Esophagus muscularis mucosa (tissue), 4 donors: ENCODE measurements at places on chromosomes 3 and 15. TPM values are rescaled to one million over a fixed set of nuclear protein-coding genes. Genes with fewer than 3 reads are reported as not detected.

DNA sequence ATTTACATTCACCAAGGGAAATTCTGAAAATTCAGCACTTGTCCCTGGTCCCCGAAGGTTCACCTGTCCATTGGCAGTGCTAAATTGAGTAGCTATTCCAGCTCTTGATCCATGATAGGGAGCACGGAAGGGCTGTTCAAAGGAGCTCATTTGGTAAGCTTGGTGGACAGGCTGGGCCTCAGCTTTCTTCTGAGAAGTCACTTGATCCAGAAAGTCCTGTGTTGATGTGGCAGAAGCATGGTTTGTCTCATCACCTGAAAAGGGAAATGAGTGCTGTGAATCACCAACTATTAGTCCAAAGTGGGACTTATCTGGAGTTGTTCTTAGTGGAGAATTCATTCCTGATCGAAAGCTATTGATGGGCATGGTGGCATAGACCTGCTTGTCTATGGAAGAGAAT is 19.9 kb upstream of the SLC12A8 start:
- no peak overlapping the region for H3K27ac ChIP-seq
- DNase-seq = no peak
- H3K4me3 ChIP-seq = no peak overlapping the region
- no peaks in the 10 kb centered on the region for H3K27me3 ChIP-seq

TM2D3 gene
- 37.9 TPM for total RNA-seq

DNA sequence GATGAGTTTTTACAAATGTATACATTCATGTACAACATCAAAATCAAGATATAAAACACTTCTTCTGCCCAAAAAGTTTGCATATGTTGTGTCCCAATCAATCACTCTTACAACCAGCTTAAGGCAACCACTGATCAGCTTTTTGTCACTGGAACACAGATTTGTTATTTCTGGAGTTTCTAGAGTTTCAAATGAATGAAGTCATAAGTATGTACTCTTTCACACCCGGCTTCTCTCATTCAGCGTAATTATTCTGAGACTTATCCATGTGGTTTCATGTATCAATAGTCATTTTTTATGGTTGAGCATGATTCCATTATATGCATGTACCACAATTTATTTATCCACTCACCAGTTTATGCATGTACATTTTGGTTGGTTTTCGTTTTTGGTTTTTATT is 53.0 kb upstream of the CORO2B start:
- no peaks in the 10 kb centered on the region for H3K4me1 ChIP-seq
- no peak overlapping the region for H3K4me3 ChIP-seq
- no peaks in the 10 kb centered on the region for H3K36me3 ChIP-seq
- DNase-seq = no peak

DNA sequence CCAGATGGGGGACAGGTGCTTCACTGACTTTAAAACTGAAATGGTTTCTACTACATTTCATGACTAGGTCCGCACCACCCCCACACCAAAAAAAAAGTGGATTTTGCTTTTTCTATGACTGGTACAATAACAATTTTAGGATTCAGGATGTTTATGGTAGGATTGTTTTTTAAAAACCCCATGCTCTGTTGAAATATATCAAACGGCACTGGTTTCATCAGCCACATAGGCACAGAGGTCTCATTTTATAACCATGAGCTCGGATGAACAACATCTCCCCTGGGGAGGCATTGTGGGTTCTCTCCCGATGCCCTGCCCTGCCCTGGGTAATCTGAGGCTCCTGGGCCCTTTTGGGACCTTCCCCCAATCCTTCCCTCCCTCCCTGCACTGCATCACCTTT is 202.7 kb upstream of the KBTBD8 start:
- no peaks in the 10 kb centered on the region for H3K36me3 ChIP-seq
- H3K27me3 ChIP-seq = no peaks in the 10 kb centered on the region
- H3K4me3 ChIP-seq = no peak overlapping the region
- H3K4me1 ChIP-seq = peaks cover 10% of the 10 kb centered on the region
- no peak overlapping the region for H3K27ac ChIP-seq

- no peaks in the 10 kb centered on the region for H3K36me3 ChIP-seq
- no peak for DNase-seq
- peaks cover 31% of the 10 kb centered on the region for H3K4me1 ChIP-seq
- H3K4me3 ChIP-seq = no peak overlapping the region
- H3K27me3 ChIP-seq = peaks cover 38% of the 10 kb centered on the region
Observed at GRCh38 chr3:183182073-183182472, 19.5 kb upstream of the LAMP3 start.

GRCh38 chr3:192482391-192482790 is 244.9 kb downstream of the FGF12 start:
- no peaks in the 10 kb centered on the region for H3K4me1 ChIP-seq
- H3K36me3 ChIP-seq = no peaks in the 10 kb centered on the region
- DNase-seq = no peak
- no peak overlapping the region for H3K27ac ChIP-seq
- no peak overlapping the region for H3K4me3 ChIP-seq
- no peaks in the 10 kb centered on the region for H3K27me3 ChIP-seq

COL6A6 gene
- total RNA-seq = 0.17 TPM

- no peaks in the 10 kb centered on the region for H3K36me3 ChIP-seq
- no peak overlapping the region for H3K27ac ChIP-seq
- H3K27me3 ChIP-seq = no peaks in the 10 kb centered on the region
- no peak for DNase-seq
- no peak overlapping the region for H3K4me3 ChIP-seq
Observed at GRCh38 chr3:157956850-157957249, 149.4 kb downstream of the SHOX2 start.

DNA sequence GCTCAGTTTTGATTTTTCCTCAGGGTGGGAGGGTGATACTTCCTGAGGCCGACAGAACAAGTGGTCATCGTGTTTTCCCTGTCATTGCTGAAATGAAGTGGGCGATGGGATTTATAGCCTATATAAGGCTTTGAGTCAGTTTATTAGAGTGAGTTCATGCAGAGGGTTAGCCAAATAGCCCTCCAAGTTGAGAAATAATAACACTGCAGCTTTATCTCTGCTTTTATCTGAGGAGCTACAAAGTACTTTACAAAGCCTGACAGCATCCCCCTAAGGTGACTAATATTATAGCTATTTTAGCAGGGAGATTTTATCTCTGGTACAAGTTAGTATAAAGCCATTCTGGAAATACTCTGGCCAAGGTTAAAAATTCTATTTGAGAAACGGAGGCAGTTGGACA is 389.6 kb downstream of the MFSD1 start:
- H3K4me3 ChIP-seq = no peak overlapping the region
- H3K27me3 ChIP-seq = no peaks in the 10 kb centered on the region
- H3K4me1 ChIP-seq = peaks cover 7% of the 10 kb centered on the region
- no peak for DNase-seq

- no peak for DNase-seq
- no peak overlapping the region for H3K4me3 ChIP-seq
- no peaks in the 10 kb centered on the region for H3K4me1 ChIP-seq
Observed at GRCh38 chr3:159416856-159417255, 571.8 kb upstream of the IL12A start.

- no peak overlapping the region for H3K27ac ChIP-seq
- DNase-seq = no peak
- H3K4me3 ChIP-seq = no peak overlapping the region
- H3K27me3 ChIP-seq = no peaks in the 10 kb centered on the region
- H3K4me1 ChIP-seq = no peaks in the 10 kb centered on the region
- H3K36me3 ChIP-seq = no peaks in the 10 kb centered on the region
Observed at GRCh38 chr3:84943379-84943778, 15.4 kb upstream of the CADM2 start.

SYNPR gene
- total RNA-seq = not detected

CPLX3 gene
- not detected for total RNA-seq

DNA sequence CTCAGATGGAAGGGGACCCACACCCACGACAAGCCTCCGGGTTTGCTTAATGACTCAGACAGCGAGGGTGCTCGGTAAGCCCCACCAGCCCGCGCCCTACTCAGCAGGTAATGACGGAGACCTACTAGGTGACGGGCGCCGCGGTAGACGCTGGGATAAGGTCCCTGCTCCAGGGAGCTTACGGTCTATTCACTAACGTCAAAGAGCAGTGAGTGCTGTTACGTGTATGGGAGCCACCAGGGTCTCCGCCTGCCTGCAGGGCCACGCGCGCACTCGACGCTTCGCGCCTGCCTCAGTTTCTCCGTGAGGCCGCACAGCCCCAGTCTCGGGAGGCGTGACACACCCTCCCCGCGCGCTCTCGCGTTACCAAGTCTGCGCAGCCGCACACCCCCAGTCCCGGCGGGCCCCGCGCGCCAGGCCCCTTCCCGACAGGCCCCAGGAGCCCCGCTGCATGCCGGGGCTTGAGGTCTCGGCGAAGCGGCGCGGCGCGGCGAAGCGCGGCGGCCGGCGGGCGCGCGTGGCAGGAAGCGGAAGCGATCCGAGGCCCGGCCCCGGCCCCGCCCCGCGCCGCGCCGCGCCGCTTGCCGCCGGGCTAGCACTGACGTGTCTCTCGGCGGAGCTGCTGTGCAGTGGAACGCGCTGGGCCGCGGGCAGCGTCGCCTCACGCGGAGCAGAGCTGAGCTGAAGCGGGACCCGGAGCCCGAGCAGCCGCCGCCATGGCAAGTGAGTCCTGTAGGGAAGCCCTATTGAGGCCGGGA is at the start of gene SEC61A1:
Gene SEC61A1, plus strand, starts transcription at position 601 of the 758 bp plus-strand sequence. Its CDS starts 116 bp downstream, at position 717.
- peak within 1 kb of the TSS; percentile 99 for H3K4me3 ChIP-seq
- H3K36me3 ChIP-seq = peaks cover 6% of the 10 kb centered on the region
- no peaks in the 10 kb centered on the region for H3K27me3 ChIP-seq
- peak; percentile 96 for DNase-seq
- H3K27ac ChIP-seq = peak within 1 kb of the TSS; percentile 97

LRRC15 gene
- total RNA-seq = 0.66 TPM

- no peak for DNase-seq
- no peaks in the 10 kb centered on the region for H3K27me3 ChIP-seq
- H3K4me3 ChIP-seq = no peak overlapping the region
- no peaks in the 10 kb centered on the region for H3K4me1 ChIP-seq
- H3K27ac ChIP-seq = no peak overlapping the region
Observed at GRCh38 chr3:61446341-61446740, 115.0 kb upstream of the PTPRG start.

DNA sequence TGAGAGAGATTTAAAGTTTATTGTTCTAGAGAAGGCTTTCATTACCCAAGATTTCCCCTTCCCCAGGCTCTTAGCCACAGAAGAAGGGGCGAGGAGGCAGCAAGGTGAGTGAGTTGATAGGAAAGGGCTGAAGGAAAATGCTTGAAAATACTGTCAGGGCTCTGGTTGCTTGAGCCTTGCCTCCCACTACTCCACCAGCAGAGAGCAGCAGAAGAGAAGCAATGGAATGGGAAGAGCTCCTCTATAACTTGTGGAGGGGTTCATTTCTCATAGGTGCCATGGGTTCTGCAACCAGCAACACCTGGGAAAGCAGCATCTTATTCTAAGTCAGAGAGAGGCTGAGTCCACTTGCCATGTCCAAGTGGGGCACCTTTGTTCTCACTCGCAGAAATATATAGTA is 184.0 kb upstream of the CNTN6 start:
- H3K27ac ChIP-seq = no peak overlapping the region
- no peak for DNase-seq
- H3K4me1 ChIP-seq = no peaks in the 10 kb centered on the region
- H3K4me3 ChIP-seq = no peak overlapping the region

- no peaks in the 10 kb centered on the region for H3K36me3 ChIP-seq
- no peak for DNase-seq
- H3K27me3 ChIP-seq = no peaks in the 10 kb centered on the region
Observed at GRCh38 chr3:87311309-87311708, 34.9 kb upstream of the POU1F1 start.
